ENCODE measurements at places on chromosomes 5 and 9.

DNA sequence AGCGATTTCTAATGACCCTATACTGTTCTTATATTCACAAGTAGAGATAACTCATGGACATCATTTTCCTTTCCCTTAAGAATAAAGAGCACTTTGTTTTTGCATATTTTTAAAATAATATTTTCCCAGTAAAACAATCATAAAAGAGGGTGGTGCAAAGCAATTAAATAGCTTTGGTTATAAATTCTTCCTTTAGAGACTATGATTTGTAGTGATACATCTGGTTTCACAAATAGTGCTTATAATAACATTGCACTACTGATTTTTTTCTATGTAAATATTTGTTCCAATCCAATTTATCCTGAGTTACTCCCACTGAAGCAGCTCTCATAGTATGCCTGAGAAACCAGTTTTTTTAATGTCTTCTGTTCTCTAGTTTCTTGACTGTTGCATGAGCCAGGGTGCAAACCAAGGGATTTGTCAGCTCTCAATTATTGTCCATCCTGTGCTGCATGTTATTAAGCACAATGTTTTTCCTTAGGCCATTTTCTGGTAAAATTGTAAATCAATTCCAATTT is 74.7 kb downstream of the LURAP1L start:
- DNase-seq: no peak

DNA sequence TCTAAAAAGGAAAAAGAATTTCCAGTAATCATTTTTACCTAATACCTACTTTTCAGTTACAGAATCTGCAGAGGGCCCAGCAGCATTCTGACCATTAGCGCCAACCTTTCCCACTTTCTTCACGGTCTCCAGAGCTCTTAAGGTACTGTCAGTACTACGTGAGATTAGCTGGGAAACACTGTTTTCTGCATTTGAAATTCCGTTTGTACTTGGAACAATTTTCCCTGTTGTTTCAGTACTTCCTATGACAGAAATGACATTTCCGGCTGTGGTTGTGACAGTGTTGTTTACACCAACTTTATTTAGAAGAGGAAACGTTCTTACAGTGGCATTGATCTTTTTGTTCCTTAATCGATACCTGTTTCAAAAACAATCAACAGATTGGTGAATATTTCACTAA is 36.9 kb upstream of the PDCL start:
- DNase-seq: no peak

DNA sequence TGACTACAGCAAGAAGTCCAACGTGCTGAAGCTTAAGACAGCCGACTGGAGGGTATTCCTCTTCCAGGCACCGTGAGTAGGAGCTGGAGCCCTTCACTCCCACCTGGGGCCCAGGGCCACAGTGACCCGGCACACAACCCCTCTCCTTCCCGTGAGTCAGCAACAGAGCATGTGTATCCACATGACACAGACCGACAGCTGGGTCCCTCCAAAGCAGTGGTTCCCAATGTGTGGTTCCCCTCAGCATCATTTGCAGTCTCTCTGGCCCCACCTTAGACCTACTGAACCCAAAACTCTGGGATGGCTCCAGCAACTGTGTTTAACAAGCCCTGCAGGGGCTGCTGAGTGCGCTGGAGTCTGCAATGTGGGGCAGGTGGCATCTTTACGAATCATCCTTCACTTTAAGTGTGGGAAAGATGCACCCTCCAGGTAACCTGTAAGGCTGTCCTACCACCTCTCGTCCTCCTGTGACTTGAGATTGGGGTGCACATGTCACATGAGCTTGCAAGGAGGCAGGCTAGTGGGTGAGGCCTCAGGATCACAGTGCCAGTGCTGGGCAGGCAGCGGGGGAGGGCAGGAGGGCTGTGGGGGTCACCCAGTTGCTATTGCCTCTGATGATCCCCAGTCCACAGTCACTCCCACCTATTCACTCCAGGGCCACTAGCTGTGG is 42.2 kb downstream of the PSD2 start:
- no peak for DNase-seq

DNA sequence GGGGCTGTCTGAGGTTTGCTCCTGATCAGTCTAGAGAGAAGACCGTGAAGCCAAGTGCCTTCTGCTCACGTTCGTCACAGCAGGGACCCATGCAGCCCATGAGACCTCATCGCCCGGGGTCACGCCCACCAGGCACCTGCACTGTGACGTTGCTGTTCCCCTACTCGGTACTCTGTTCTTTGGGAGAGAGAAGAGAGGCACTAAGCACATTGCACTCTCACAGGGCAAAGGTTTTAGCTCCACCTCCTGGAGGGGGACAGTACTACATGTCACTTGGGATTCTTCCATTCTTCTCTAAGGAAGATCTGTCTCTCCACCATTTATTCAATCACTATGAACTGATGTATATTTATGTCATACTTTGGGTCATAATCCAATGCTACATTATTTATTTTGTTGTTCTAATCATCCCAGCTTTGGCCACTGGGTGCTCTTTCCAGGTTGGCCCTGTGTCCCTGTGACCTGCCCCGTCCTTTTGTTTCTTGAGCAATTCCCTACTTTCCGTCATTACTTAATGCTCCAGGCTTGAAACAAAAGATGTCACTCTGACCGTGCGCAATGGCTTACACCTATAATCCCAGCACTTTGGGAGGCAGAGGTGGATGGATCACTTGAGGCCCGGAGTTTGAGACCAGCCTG is 31.4 kb upstream of the BRD3 start:
- DNase-seq: no peak

DNA sequence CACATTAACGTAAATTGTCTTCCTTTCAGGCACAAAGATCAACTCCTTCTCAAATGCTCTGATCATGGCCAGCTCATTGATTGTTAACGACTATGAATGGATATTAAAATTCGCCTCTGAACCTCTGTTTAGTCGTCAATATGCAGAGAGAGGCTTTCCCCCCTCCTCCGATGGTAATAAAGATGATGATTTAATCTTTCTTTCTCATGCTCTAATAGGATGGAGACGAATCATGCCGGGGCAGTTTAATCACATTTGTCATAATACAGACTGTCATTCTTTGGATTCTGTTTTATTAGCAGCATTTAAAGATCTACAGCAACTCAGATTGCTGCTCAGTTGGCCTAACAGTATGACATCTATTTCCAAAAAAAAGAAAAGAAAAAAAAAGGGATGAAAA is 132.9 kb downstream of the SREK1 start:
- no peak for DNase-seq

GRCh38 chr9:93301911-93302541 is 118.1 kb downstream of the WNK2 start:
- no peak for DNase-seq

DNA sequence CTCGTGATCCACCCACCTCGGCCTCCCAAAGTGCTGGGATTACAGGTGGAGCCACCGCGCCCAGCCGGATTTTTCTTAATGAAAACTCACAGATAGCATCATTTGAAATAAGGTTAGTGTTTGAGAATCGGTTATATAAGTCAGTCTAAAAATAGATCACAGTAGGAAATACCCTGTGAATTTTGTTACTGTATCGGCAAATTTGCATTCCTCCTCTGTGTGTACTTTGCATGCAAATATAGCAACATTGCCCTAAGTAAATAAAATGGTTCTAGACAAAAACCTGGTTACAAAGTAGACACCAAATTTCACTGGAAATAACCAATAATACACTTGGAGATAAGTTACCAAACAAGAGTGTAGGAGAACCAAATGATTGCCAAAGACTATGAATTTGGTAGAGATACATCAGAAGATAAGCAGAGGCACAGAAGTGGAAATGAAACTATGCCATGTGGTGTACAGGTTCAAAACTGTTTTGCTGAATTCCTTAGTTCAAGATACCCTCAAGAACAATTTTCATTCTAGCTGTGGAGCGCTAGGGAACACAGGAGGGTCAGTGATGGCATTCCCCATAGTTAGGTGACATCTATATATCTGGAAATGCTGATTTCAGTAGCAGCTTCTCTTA is 58.1 kb downstream of the ICE1 start:
- no peak for DNase-seq

DNA sequence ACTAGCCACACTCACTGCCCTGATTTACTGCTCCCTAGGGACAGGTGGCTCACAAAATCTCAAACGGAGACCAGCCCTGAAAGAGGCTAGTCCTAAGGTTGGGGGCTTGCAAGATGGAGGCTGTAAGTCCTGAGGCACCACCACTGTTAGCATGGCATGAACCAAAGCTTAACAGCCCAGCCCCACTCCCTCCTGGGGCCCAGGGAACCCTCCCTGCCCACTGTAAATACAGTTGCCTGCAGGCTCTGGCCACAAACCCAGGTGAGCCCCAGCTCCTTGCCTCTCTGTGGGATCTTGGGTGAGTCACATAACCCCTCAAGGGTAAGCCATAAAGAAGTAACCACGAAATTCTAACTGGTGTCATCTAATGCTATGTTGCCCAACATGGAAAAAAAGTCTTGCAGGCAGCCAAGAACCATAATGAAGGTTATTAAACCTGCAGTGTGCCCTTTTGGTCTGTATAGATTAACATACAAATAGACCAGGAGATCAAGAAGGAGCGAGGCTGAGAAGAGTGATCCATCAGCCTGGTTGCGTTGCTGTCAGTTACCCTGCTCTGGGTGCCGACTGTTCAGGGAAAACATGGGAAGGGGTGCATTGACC is 1.7 kb upstream of the POMT1 start:
- DNase-seq: no peak

DNA sequence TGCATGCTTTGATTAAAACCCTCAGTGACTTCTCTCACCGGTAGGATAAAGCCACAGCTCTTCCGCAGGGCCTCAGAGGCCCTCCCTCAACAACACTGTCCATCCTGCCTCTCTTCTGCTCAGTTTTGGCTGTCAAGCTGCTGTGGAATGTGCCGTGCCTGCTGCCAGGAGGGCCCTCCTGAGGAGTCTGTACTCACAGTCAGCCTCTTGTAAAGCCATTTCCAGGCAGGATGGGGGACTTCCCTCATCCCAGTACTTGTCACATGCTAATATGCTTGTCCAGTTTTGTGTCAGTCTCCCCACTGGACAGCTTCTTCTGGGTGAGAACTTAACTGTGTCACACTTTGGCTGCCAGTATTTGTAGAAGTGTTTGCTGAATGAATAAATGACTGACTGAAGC is 13.9 kb upstream of the DDX41 start:
- no peak for DNase-seq

GRCh38 chr5:116622375-116623050 is 47.9 kb upstream of the SEMA6A start:
- peak; percentile 70 for DNase-seq

- peak; percentile 61 for DNase-seq
These were observed 29.3 kb downstream of the PTPA start for GRCh38 chr9:129140397-129141065.

GRCh38 chr5:151591144-151591819 is at the start of gene FAT2:
FAT2 (minus strand) TSS chr5:151591331; CDS start chr5:151568931, 22,400 bp downstream.
- no peak for DNase-seq

DNA sequence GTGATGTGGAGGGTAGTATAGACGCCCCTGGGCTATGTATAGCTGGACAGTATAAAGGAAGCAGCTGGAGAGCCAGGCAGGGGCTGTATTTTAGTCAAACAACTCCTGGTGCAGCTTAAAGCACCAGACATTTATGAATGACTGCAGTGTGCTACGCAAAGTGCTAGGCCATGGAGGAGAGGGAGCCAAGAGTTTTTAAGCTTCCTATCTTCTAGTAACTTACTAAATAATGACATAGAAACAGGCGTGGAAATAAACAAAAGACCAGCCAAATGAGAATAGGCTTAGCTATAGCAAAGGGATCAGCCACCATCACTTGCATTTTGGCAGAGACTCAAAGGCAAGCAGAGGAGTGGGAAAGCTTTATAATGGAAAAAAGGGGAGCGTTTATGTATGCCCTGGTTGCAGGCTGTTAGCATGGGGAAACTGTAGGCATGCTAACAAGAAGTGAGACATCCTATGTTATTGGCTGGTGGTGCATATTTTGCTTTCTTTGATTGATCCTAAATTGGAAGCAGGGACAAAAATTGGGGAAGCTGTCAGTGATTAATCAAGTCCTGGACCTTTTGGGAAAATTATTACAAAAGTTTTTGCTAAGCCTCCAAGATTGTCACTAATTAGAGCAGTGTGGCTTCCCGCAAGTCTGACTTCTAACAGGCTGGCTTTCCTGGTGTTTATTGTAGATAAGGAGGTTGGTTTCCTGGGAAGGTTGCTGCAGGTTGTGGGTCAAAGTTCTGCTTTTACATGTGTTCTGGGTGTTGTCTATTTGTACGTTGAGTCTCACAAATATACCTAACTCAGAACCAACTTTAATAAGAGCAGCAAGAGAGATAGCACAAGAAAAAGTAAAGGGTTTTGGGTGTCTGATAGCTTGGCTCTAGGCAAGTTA is 46.6 kb downstream of the RAB3C start:
- no peak for DNase-seq

DNA sequence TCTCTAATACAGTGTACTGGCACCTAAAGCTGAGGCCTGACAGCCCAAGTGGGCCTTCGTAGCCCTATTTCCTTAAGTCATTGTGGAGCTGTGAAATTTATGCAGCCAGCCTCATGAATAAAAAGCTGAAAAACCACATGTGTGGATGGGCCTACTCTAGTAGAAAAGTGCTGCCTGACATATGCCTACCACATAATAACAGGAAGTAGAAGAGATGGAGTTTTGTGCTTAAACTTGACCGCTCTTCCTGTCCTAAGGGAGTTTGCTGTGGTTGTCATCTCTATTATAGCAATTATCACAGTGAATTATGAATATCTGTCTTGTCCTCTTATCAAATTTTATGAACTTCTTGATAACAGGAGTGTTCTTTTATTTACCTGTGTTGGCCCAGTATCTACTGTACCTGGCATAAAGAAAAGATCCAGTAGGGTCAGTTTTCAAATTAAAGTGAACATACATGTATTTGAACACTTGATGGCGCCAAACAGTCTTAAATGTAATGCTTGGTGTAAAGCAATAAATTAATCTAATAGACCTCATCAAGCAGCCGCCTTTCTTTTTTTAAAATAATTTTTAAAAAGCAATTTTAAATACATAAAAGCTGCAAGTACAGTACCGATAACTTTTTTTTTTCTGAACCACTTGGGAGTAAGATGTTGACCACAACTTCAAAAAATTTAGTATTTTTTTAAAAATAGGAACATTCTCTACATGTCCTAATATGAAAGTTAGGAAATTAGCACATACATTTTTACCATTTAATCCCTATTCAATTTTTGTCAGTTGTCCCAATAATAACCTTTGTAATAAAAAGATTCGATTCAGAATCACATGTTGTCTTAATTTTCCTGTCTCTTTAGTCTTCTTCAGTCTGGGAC is 51.0 kb downstream of the FKTN start:
- DNase-seq: peak; percentile 45

Measured in globus pallidus (tissue), 1 donor.